ENCODE measurements at places on chromosomes 4 and X. TPM values are rescaled to one million over a fixed set of nuclear protein-coding genes. Genes with fewer than 3 reads are reported as not detected.

KIAA1210 gene
- total RNA-seq: not detected

PRSS48 gene
- total RNA-seq: not detected

FAT1 gene
- total RNA-seq: 135 TPM

SH3D19 gene
- total RNA-seq: 57.8 TPM
